ENCODE measurements at places on chromosomes 6 and 20.

DNA sequence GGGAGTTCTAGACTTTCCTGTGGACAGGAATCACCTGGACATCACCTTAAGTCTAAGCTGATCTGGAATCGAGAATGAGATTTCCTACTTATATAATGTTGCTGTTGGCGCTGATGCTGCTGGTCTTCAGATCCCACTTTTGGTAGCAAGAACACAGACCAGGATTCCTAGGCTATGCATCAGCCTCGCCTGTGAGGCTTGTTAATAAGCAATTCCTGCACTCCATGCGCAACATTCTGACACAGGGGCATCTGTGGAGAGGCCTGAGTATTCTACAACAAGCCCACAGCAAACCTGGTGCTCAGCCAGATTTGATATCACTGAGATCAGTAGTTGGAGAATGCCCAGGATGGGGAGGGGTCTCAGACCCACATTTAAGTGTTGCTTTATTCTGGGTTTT lies 52.0 kb upstream of the TRIM26 start:
- H3K36me3 ChIP-seq = no peaks in the 10 kb centered on the region
- no peaks in the 10 kb centered on the region for H3K27me3 ChIP-seq
- H3K27ac ChIP-seq = no peak overlapping the region
- H3K4me1 ChIP-seq = peaks cover 14% of the 10 kb centered on the region
- H3K4me3 ChIP-seq = no peak overlapping the region
- no peak for DNase-seq

DNA sequence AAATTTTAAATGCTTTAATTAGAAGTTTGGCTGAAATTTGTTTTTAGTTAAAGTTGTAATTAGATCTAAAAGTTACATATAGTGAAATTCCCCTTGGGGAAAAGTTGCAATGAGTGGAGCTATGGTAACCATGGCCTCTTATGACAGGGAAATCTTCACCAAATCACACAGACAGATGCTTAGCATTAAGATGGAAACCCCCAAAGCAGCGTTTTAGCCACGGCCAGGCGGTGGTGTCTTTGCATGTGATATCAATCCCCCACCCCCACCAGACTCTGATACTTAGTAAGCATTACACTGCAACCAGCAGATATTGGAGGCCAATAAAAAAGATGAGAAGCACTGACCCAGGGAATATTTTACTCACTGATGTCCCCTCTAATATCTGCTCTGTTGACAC lies 75.7 kb downstream of the REPS1 start:
- H3K4me3 ChIP-seq = no peak overlapping the region
- no peak overlapping the region for H3K27ac ChIP-seq
- DNase-seq = no peak
- H3K36me3 ChIP-seq = peaks cover 64% of the 10 kb centered on the region

DNA sequence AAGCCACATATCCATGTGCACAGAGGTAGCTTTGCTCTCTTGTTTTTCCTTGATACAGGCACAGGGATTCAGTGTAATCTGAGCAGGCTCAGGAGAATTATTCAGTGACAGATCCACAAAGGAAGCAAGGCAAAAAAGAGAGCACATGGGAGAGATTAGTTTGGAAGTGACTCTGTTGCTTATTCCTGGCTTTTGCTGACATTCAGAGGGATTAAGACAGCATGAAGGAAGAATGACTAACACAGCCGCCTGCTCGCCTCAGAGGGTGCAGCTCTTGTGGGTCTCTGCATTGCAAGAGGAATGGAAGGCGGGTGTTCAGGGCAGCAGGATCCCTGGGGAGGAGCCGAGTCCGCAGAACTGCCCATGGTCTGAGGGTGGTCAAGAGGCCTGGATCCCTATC lies 203.4 kb upstream of the KCNQ5 start:
- no peak overlapping the region for H3K4me3 ChIP-seq
- H3K4me1 ChIP-seq = no peaks in the 10 kb centered on the region
- no peak for DNase-seq
- H3K27me3 ChIP-seq = no peaks in the 10 kb centered on the region
- no peak overlapping the region for H3K27ac ChIP-seq

DNA sequence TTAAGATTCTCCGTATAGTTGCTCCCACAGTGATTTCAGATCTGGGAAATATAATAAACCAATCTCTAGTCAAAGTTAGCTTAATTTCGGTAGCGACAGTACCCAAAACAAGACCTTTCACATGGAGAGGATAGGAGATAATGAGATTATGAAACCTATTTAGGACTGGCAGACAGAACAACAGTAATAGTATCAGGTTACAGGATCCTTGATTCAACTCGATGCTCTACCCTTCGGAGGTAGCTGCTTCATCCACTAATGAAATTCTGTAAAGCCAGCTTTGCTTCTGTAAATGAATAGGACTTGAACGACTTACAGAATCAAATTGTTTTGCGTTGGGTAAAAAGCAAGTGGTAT lies 534 bp upstream of the AKIRIN2 start:
- H3K27me3 ChIP-seq = no peaks in the 10 kb centered on the region
- peaks cover 14% of the 10 kb centered on the region for H3K4me1 ChIP-seq
- H3K4me3 ChIP-seq = peak overlapping the region; percentile 83
- peak overlapping the region; percentile 89 for H3K27ac ChIP-seq
- H3K36me3 ChIP-seq = peaks cover 16% of the 10 kb centered on the region

DNA sequence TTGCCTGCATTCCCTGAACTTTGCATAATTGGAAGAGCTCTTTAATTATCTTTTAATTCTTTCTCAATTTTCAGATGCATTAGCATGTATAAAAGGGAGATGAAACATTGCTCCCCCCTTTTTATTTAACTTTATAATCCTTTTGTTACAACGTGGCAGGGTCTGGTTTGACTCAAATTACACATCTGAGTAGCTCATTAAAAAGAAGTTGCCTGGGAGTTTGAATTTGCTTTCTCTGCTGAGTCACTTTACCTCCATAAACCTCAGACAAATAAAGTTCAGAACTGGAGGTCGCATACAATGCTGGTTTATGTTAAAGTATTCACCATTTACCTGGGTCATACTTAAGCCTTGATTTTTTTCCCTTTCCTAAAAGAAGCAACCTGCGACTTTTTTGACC lies 495.2 kb downstream of the PREX1 start:
- no peak for DNase-seq
- no peaks in the 10 kb centered on the region for H3K36me3 ChIP-seq
- no peak overlapping the region for H3K4me3 ChIP-seq
- H3K27ac ChIP-seq = no peak overlapping the region
- H3K4me1 ChIP-seq = no peaks in the 10 kb centered on the region

GRCh38 chr6:5989141-5989723 lies 17.5 kb downstream of the NRN1 start:
- no peak for DNase-seq
- no peak overlapping the region for H3K27ac ChIP-seq
- no peaks in the 10 kb centered on the region for H3K36me3 ChIP-seq
- H3K4me1 ChIP-seq = peaks cover 6% of the 10 kb centered on the region
- H3K27me3 ChIP-seq = peaks cover 42% of the 10 kb centered on the region

DNA sequence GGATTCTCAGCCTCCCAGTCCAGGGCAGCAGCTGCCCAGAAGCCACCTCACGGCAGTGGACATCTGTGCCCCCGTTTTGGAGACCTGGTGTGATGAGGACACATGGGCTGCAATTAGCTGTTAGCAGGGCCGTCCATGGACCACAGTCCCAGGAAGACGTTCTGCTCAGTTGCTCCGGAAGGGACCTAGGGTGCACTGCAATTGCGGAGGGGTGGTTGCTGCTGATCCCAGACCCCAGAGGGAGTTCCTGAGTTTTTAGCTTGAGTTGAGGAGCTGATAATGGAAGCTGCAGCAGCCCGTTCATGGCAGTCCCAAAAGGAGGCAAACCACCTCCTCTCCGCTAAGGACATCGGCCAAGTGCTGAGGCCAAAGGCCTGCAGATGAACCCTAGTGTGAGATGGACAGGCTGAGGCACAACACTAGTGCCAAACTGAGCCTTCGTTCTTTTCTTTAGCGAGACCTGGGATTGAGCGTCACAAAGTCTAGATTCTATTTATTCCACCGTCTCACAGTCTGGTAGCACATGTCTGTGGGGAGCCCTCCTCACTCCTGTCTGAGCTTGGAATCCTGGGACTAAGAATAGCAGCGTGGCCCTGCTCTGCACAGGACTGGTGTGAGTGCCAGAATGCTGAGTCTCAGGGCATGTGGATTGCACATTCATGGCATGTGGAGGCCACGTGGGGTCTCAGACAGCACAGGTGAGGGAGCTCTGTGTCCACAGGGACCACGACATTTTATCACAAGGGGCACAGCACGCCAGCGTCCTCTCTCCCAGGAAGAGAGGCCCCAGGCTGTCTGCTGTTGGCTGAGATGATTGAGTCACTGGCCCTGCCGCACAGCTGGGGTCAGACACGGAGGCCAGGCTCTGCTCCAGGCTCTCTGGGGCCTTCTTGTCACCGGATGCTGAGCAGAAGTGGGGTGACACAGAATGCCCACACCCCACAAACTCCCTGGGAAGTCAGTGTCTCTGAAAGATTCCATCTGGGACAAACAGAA lies 113.4 kb downstream of the PSMB1 start:
- H3K36me3 ChIP-seq = no peaks in the 10 kb centered on the region
- DNase-seq = no peak
- H3K27me3 ChIP-seq = no peaks in the 10 kb centered on the region

DNA sequence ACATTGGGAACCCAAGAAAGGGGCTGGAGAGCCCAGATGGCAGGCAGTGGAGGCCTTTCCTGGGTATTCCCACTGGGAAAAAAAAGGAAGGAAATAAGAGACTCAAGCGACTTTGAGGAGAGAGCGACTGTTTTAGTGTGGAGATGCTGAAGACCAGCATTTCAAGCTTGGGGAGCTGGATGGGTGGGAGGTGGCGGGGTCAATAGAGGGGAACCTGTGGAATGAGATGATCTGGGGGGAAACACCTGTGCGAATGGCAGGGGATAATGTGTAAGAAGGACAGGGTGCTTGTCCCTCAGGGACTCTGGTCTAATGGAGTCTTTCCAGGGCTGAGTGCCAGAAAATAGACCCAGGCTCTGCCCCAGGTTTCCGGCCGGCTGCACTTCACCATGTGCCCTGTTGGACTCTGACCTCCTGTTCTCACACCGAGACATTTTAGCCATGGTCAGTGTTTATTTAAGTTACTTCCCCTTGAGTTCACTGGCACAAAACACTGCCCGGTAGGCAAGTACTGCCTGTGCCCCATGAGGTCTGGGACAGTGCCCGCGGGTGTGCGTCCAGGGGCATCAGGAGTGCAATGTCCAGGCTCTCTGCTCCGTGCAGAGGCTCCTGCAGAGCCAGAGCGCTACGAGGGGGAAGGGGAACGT lies 50.4 kb upstream of the NKX2-2 start:
- no peak for DNase-seq
- peaks cover 6% of the 10 kb centered on the region for H3K36me3 ChIP-seq
- no peak overlapping the region for H3K27ac ChIP-seq
- no peaks in the 10 kb centered on the region for H3K4me1 ChIP-seq
- H3K4me3 ChIP-seq = no peak overlapping the region

GRCh38 chr20:51446230-51446629 lies 96.3 kb downstream of the NFATC2 start:
- no peaks in the 10 kb centered on the region for H3K27me3 ChIP-seq
- H3K27ac ChIP-seq = peak overlapping the region; percentile 37
- H3K4me1 ChIP-seq = peaks cover 9% of the 10 kb centered on the region
- no peak overlapping the region for H3K4me3 ChIP-seq

DNA sequence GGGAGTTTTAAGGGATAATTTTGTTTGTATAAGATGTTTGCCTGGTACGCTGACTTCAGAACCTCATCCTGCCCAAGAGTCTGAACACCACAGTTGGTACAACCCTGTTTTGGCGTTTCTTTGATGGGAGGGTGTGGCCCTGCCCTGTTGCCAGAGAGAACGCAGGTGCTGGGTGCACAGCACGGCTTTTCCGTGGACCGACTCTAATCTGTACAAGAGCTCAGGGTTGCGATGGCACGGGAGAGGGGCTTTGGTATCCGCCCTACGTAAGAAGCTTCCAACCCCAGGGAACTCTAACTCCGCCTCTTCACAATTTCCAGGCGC lies 1.3 kb downstream of the CYP24A1 start:
- H3K4me1 ChIP-seq = peaks cover 32% of the 10 kb centered on the region
- H3K27me3 ChIP-seq = no peaks in the 10 kb centered on the region
- H3K36me3 ChIP-seq = no peaks in the 10 kb centered on the region
- H3K4me3 ChIP-seq = peak overlapping the region; percentile 67
- H3K27ac ChIP-seq = no peak overlapping the region
- DNase-seq = no peak

- no peak overlapping the region for H3K27ac ChIP-seq
- H3K36me3 ChIP-seq = no peaks in the 10 kb centered on the region
- H3K27me3 ChIP-seq = no peaks in the 10 kb centered on the region
- H3K4me1 ChIP-seq = no peaks in the 10 kb centered on the region
Measured at GRCh38 chr20:16599257-16599656, 26.0 kb upstream of the KIF16B start.

DNA sequence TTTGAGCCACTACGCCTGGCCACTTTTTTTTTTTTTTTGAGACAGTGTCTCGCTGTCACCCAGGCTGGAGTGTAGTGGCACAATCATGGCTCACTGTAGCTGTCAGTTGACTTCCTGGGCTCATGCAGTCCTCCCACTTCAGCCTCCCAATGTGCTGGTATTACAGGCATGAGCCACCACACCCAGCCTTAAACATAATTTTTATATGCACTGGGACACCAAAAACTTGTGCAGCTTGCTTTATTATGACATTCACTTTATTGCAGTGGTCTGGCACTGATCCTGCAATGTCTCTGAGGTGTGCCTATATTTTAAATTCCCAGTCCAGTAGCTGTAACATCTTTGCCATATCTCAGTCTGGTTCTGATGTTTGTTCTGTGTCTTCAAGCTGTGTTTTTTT lies 34.7 kb downstream of the KAT14 start:
- H3K4me1 ChIP-seq = peaks cover 6% of the 10 kb centered on the region
- H3K36me3 ChIP-seq = peaks cover 67% of the 10 kb centered on the region
- H3K27me3 ChIP-seq = no peaks in the 10 kb centered on the region
- H3K4me3 ChIP-seq = no peak overlapping the region
- no peak for DNase-seq

DNA sequence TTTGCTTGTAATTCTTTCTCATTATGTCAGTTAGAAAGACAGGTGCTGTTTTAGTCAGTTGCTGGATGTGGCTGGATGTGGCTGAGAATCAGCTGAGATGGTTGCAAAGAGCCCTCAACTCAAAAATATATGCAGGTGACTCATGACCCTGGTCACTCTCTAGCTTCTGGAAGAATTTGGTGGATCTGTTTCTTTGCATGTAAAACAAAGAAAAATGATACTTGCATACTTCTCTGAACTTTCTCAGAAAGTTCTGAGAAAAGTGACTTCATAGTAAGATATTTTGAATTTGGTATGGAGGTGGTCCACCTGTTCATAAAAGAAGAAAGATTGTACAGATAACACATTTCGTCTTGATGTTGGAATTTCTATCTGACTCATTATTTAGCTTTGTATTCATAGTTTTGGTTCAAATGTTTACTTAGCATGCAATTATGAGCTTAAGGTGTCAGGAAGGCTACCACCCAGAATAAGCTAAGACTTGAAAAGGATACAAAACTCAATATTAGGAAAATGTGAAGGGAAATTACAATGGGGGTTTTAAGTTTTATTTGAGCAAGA lies 163.2 kb upstream of the OLIG3 start:
- no peaks in the 10 kb centered on the region for H3K4me1 ChIP-seq
- H3K27me3 ChIP-seq = no peaks in the 10 kb centered on the region
- H3K27ac ChIP-seq = no peak overlapping the region
- H3K36me3 ChIP-seq = no peaks in the 10 kb centered on the region

- no peak for DNase-seq
- H3K27ac ChIP-seq = no peak overlapping the region
- H3K27me3 ChIP-seq = no peaks in the 10 kb centered on the region
- no peaks in the 10 kb centered on the region for H3K36me3 ChIP-seq
Measured at GRCh38 chr6:17165383-17165782, 63.5 kb downstream of the STMND1 start.

All from MCF 10A (cell line).